ENCODE measurements at places on chromosomes 16 and 17. TPM values are rescaled to one million over a fixed set of nuclear protein-coding genes. Genes with fewer than 3 reads are reported as not detected.

Gene WNK4
- total RNA-seq = 0.29 TPM

Gene NPIPA7
- 3.9 TPM for total RNA-seq

Gene ATXN2L
- 337 TPM for total RNA-seq

Gene ZNF19
- total RNA-seq = 1.7 TPM

Gene CRHR1
- not detected for total RNA-seq

Gene CCL7
- not detected for total RNA-seq

Gene CD300E
- total RNA-seq = not detected

Gene ZNF689
- total RNA-seq = 14.7 TPM

Gene CA4
- not detected for total RNA-seq

Gene SYCE1L
- total RNA-seq = 5.1 TPM

Gene CIBAR2
- total RNA-seq = not detected

Gene C16orf92
- total RNA-seq = not detected

Gene CDRT15L2
- total RNA-seq = not detected

Gene TNK1
- 4.9 TPM for total RNA-seq

Gene B4GALNT2
- 0.05 TPM for total RNA-seq

Gene MIS12
- 39.6 TPM for total RNA-seq

Gene ADAD2
- not detected for total RNA-seq

Gene ZC3H18
- total RNA-seq = 116 TPM

Gene KRT33B
- total RNA-seq = not detected

Gene NOXO1
- total RNA-seq = not detected

Gene PERCC1
- total RNA-seq = not detected

Gene CMTM2
- 0.80 TPM for total RNA-seq

Gene SPAG7
- total RNA-seq = 69.5 TPM

Gene CSH2
- total RNA-seq = not detected

Gene AKAP10
- total RNA-seq = 39.3 TPM

Gene PARN
- 55.4 TPM for total RNA-seq

Gene FBXW10
- not detected for total RNA-seq

Gene ANKRD40CL
- not detected for total RNA-seq

Gene USB1
- total RNA-seq = 60.8 TPM

Gene CES4A
- 33.2 TPM for total RNA-seq

Gene HSPB9
- total RNA-seq = not detected

Gene NPTX1
- 24.2 TPM for total RNA-seq

Gene ZFP90
- total RNA-seq = 19.3 TPM

Gene ERN2
- not detected for total RNA-seq

Gene ITGB4
- total RNA-seq = 2.7 TPM

Gene CD300LB
- not detected for total RNA-seq

Gene VASN
- total RNA-seq = 0.18 TPM

Gene MON1B
- 70.1 TPM for total RNA-seq
